T-helper 22 cell (primary cell): ENCODE measurements at places on chromosomes 12 and 14.

- DNase-seq: no peak
Measured at GRCh38 chr14:47208434-47208833, 467.0 kb downstream of the MDGA2 start.

GRCh38 chr14:95052016-95052585, 105.2 kb downstream of the DICER1 start:
- DNase-seq: no peak

- no peak for DNase-seq
Measured at GRCh38 chr12:117583677-117584225, 222.3 kb upstream of the NOS1 start.

- DNase-seq: no peak
Measured at GRCh38 chr14:77111021-77111420, 13.0 kb downstream of the CIPC start.

DNA sequence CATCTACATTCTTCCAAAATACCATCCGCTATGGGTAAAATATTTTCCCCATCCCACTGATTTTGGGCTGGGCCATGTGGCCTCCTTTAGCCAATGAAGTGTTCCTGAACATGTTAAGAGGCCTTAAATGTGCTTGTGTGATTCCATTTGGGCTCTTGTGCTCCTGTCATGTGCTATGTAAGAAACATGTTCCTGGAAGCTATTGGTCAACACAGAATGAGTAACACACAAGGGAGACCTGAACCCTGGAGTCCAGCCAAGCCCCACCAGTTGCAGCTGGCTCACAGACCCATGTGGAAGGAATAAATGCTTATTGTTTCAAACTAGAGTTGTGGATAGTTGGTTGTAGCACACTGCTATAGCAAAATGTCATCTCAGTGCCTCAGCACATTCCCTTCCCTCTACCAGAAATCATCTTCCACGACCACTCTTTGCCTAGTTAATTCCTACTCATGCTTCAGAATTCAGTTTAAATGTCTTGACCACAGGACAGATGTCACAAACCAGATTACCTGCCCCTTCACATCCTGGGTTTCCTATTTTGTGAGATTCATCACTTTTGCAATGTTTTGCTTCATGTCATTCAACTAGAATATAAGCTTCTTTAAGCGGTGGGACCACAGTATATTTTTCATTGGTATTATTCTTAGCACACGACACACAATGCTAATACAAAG, 217.3 kb upstream of the EEA1 start:
- no peak for DNase-seq

DNA sequence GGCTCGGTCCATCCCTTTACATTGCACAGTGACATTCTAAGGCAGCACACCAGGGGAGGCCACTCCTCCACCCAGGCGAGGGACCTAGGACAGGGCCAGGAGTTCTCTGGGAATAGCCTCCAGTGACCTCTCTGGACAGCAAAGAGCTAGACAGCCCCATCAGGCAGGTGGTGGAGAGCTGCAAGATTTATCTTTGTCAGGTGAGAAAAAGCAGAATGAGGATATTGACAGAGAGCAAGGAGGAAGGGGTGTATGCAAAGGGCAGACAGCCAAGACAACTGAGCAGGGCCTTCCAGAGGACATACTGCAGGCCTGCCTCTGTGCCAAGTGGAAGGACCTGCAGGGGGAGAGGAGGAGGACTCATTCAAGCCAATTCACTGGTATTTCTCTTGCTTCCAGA, 112.4 kb upstream of the MAX start:
- DNase-seq: no peak

DNA sequence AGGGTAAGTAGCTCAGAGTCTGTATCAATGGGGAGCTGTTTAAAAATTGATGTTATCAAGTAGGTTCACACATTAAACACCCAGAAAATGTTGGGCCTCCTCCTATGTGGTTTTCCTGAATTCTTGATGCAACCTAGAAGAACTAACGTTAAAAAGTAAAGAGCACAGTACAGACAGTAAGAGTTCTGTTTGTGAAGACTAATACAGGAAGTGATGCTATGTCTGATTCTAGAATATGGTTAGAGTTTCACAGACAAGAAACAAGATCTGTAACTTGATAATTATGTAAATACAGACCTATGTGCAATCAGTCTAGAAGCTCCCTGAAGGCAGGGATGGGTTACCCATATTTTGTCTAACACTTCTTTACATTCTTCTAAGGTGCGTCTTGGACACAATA, 214.9 kb upstream of the BTG1 start:
- DNase-seq: no peak

GRCh38 chr12:32895688-32896431, 717 bp downstream of the PKP2 start:
- DNase-seq: no peak

- no peak for DNase-seq
Measured at GRCh38 chr14:105316968-105317510, 2.5 kb downstream of the PACS2 start.

- peak; percentile 17 for DNase-seq
Measured at GRCh38 chr12:52278575-52279421, 4.4 kb downstream of the KRT86 start.

- DNase-seq: no peak
Measured at GRCh38 chr12:88896958-88897357, 316.7 kb upstream of the KITLG start.

DNA sequence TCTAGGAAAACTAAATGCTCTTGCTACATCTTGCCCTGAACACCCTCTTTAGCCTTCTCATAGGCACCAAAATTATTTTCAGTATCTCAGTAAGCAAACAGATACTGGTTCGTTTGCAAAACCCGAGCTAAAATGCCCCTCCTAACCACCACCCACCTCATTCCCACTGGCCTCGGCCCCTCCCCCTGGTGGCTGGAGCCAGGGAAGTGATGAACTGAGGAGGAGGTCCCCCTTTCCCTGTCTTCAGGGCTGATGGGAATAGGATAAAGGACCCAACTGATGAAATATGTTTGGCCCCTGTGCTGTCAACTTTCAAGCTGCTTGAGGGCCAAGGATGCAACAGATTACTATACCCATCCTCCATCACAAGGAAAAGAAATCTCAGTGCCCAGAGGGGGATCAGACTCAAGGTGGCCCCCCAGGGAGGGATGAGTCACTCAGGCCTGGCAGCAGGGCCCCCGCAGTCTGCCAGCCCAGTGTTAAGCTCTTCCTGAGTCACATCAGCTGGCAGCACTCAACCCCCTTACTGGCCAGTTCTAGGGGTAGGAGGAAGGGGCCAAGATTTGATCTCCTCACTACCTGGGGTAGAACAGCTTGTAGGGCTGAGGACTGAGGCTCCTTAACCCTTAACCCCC, 1.7 kb downstream of the ANKRD52 start:
- no peak for DNase-seq

GRCh38 chr12:109523071-109523470, 45.6 kb downstream of the UBE3B start:
- no peak for DNase-seq

- no peak for DNase-seq
Measured at GRCh38 chr12:66500091-66500490, 178.8 kb downstream of the GRIP1 start.

GRCh38 chr14:99590746-99591555, 13.1 kb downstream of the CCDC85C start:
- no peak for DNase-seq

GRCh38 chr14:95263527-95264231, 56.0 kb downstream of the CLMN start:
- DNase-seq: no peak

GRCh38 chr12:19382111-19382526, 57.2 kb upstream of the AEBP2 start:
- DNase-seq: no peak

- no peak for DNase-seq
Measured at GRCh38 chr12:23795494-23795893, 154.0 kb downstream of the SOX5 start.

- DNase-seq: no peak
Measured at GRCh38 chr12:122403831-122404230, 18.6 kb downstream of the CLIP1 start.

- no peak for DNase-seq
Measured at GRCh38 chr12:124786061-124786964, 77.4 kb downstream of the SCARB1 start.

- DNase-seq: no peak
Measured at GRCh38 chr14:61451491-61451890, 130.1 kb downstream of the PRKCH start.

DNA sequence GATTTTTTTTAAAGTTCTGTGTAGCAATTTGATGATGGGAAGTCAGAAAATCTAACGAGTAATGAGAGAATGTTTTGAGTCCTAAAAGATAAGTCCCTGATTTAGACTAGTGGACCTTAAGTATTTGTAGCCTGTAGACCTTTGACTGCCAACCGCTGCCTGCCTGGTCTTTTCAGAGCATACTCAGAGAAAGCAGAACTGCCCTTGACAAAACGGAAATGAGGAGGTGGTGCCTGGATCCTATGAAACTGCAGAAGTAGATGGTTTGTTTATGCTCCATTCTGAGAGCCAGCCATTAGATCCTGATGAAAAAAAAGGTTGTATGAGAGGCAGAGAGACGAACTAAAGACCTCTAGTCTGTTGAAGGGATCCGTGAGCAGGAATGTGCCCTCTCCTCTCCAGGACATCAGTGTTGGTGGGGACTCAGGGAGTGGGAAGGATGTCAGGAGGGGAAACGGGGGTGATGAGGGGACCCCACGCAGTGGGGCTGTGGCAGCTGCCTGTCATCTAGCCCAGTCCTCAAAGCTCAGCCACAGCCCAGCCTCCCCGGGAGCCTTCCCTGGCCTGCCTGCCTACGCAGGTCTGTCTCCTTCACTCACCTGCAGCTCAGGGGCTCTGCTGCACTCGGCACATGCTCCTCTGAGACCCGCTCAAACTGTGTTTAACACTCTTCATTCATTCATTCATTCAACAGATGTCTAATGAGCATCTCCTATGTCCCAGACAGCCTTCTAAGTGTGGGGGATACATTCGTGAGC, 447.5 kb downstream of the AACS start:
- no peak for DNase-seq

DNA sequence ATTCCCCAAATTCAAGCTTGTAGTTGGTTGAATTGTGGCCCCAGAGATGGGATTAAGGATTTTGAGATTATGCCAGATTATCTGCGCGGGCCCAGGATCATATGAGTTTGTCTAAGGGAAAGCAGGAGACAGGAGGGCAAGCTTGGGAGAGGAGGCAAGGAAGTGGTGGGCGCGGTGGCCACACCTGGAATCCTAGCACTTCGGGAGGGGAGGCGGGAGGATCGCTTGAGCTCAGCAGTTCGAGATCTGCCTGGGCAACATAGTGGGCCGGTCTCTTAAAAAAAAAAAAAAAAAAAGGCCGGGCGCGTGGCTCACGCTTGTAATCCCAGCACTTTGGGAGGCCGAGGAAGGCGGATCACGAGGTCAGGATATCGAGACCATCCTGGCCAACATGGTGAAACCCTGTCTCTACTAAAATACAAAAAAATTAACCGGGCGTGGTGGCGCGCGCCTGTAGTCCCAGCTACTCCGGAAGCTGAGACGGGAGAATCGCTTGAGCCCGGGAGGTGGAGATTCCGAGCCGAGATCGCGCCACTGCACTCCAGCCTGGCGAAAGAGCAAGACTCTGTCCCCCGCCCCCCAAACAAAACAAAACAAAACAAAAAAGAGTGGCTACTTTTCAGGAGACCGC, 881 bp upstream of the PUS1 start:
- no peak for DNase-seq

- DNase-seq: no peak
Measured at GRCh38 chr12:121649819-121650353, 19.6 kb downstream of the MORN3 start.
